Activated T-helper 1 cell treated with anti-CD3 and anti-CD28 coated beads, Interleukin-12 subunit alpha, Interleukin-12 subunit beta, Interleukin-2, Interleukin-4 antibody, amounts not matched to agents 30 ng/mL and 10 ng/mL and 1 ng/mL, durations not matched to agents 14 hours and 24 hours and 36 hours (primary cell): ENCODE measurements at places on chromosomes 7 and 10.

DNA sequence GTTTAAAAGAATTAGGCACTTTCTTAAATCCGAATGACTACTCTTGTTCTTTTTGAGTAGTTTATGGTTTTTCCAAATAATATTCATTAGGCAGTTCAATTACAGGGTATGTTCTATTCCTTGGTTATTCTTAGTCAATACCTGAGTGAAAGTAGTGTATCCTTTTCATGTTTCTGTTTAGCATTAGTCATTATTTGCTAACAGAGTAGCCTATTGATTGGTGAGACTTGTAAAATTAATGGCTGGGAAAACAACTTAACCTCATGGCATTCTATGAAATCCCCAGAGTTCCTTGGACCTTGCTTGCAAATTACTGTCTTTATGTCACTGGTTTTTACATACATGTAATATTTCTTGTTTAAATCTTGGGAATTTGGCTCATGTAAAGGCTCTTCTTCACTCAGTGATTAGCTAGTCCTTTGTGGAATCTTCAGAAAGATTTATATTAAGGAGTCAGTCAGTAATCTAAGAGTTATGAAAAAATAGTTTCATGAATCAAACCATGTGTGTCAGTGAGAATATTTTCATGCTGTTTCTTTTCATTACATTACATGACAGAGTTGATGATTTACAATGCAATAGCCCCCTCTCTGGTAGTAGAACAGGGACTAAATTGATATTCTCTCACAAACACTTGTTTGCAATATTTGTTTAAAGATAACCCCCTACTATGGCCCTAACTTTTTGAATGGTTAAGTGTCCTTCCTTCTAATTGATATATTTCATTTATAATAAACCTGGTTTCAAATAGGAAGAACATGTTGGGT, 81.5 kb upstream of the LRRTM3 start:
- DNase-seq = no peak

GRCh38 chr7:95646350-95646749, 50.0 kb upstream of the PDK4 start:
- DNase-seq = no peak

DNA sequence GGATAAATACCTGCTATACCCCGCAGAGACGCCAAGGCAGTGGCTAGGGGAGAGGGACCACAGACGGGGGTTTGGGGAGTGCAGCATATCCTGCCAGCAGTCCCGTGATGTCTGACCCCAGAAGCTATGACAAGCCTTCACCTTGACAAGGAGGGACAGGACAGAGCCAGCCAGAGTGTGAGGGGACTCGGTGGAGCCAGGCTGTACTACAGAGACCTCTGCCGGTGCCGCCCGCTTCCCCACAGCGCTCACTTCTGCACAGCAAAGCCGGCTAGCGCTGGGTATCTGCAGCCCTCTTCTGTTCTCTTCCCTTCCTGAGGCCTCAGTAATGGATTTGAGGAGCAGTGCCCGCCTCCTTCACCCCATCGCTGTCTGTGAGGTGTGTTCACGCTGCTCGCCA, 47.0 kb upstream of the PFKP start:
- DNase-seq = no peak

DNA sequence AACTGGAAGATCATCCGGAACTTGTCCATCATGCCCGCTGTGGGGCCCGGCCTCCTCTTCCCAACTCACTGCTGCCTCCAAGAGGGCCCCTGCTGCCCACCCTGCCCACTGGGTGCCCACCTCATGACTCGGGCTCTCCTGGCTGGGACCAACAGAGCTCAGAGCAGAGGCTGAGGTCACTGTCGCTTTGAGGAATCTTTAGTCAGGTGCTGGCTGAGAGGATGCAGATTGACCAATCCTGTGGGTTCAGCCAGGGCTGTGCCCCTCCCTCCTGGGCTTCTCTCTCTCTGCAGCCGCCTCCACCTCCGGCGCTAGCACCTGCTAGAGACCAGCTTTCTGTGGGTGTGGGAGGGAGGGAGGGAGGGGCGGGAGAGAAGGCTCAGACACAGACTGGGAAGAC, at the start of gene CALHM1:
TSS of gene CALHM1 (minus strand) at position 181 of the 400 bp plus-strand sequence. CDS start at position 32, 149 bp downstream.
- DNase-seq = no peak

DNA sequence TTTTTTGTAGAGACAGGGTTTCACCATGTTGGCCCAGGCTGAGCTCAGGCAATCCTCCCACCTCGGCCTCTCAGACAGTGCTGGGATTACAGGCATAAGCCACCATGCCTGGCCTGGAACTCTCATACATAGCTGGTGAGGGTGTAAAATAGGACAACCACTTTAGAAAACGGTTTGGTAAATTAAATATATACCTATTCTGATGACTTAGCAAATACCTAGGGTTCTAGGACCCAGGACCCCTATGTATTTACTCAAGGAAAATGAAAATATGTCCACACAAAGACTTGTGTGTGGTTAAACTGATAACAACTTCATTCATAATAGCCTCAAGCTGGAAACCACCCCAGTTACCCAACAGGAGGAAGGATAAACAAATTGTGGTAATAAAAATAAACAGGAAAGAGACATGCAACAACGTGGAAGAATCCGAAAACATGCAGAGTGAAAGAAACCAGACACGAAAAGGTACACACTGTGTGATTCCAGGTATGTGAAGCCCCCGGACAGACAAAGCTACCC, 52.7 kb downstream of the CARD11 start:
- DNase-seq = no peak

DNA sequence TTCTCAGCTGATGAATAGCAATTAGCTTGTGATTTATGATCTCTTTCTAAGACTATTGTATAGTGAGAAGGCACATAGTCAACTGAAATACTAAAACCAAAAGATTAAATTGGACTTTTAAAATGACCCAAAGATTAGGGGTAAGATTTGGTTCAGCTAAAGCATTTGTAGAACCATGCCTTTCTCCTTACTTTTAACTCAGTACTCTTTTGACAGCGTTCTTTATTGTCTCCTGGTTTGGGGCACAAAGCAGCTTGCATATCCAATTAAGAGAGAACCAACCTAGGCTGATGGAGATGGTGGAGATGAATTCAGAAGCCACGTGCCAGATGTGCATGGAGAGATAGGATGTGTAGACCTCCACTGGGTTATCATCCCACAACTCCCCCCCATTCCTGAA, 45.8 kb downstream of the FHIP2A start:
- DNase-seq = no peak

DNA sequence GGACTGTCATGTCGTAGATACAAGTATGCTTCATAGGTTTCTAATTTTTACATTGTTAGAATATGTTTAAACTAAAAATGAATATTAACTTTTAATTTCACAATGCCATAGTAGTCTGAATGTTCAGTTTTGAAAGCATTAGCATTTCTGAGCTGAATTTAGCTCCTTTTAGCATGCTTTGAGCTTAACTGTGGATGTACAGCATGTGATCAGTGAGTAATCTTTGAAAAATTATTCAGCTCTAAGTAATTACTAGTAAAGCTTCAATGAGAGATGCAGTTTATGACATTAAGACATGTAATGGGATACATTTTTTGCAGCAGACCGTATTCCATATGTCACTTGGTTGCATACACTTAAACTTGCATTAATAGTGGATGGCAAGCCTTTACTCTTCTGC, 114.1 kb upstream of the WNT16 start:
- no peak for DNase-seq
